GM12892 (cell line): ENCODE measurements at places on chromosomes 3 and 15.

DNA sequence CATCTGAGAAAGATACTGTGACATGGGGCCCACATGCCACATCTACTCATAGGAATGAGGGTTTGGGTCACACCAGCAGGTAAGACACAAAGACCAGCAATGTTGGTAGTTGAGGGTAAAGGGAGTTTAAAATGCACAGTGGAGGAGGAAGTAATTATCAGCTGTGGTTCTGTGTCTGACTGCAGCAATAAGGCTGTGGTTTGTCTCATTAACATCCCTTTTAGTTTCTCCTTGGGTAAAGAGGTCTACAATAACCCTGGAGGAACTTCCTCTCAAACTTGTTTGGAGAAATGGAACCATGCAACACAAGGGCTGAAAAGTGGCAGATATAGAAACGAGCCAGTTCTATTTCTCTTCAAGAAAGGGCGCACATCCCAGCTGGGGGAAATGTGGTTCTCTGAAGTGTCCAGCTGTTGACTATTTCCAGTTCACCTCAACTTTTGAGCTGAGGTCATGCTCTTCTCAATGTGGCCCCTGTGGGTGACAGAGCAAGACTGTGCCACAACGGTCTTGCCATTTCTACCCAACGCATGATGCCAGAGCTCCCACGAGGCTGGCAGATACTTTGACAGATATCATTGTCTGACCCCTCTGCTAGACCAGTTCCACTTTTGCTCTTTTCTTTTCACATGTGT lies 234.3 kb downstream of the SQOR start:
- DNase-seq: no peak

- DNase-seq: no peak
Measured at GRCh38 chr15:47041301-47041700, 676.0 kb upstream of the SEMA6D start.

GRCh38 chr3:132522353-132522752 lies 74.7 kb upstream of the ACKR4 start:
- DNase-seq: no peak

DNA sequence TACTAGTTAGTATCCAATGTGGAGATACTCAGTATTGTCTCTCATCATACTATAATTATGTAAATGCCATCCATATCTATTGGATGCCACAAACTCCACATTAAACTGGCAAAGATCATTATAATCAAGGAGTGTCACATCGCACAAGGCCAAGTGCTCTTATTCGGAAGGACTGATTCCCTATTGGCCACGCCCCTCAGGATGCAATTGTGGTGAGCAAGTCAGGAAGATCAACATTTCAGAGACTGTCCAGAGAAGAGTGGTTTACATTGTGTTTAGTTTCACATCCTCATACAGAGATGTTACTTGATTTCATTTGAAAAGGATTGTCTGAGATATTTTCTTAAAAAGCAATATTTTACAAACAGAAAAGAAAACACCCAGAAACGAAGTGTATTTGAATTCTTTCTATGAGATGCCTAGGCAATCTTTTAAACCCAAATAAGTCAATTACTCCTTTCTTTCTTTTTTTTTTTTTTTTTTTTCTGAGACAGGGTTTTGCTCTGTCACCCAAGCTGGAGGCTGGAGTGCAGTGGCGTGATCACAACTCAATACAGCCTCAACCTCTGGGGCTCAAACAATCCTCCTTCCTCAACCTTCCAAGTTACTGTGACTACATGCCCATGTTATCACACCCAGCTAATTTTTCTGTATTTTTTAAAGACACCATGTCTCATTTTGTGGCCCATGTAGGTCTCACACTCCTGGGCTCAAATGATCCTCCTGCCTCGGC lies 369.1 kb downstream of the RBMS3 start:
- no peak for DNase-seq

DNA sequence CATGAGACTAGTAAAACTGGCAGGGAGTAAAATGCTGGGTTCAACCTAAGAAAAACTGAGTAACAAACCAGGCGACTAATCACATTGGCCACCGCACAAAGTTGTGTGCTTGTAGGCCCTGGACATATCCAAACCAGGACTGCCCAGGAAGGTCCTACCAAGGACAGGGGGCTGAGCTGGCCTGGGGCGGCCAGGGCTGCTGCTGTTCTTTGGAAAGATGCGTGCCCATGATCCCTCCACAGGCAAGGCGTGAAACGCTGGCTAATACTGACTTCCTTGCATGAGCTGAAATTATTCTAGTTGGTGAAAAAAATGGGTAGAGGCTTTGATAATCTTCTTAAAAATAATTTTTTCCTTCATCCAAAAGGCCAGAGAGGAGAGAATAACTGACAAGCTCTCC lies 56.9 kb upstream of the ADCY5 start:
- no peak for DNase-seq

DNA sequence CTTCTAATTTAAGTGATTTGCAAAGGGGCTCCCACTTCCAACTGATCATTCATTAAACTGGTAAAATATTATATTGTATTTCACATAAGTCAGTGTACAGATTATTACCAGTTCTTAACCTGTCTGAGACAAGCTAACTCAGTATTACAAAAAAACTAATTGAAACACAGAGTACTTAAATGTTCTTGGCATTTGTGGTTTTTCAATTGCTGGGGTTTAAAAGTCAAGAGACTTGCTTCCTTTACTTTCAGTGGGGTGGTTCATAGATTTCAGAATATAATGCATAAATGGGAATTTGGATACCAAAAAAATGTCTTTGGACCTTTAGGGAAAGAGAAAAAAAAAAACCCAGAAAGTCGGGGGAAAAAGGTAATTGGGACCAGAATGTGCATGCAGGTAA lies 85.0 kb downstream of the ATP10A start:
- DNase-seq: no peak

- no peak for DNase-seq
Measured at GRCh38 chr3:16928386-16929132, 43.8 kb downstream of the PLCL2 start.

GRCh38 chr3:194084284-194084683 lies 51.7 kb upstream of the HES1 start:
- peak; percentile 57 for DNase-seq

DNA sequence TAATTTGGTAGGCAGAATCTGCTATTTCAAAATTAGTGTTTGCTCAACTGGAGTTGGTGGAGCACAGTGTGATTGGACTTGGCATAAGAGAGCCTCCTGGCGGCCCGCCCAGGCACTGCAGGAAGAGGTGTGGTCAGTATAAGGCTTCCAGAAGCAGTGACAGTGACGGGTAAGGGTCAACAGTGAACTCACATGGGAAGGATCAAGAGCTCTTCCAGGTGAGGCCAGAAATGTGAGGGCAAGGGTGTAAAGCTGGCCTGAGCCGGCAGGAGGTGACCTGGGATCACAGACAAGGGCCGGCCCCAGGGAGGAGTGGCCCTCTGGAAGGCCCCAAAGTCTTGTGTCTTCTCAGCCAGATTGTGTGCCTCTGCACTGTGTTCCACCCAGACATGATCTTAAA lies 93.2 kb upstream of the RNF7 start:
- peak; percentile 38 for DNase-seq

- no peak for DNase-seq
Measured at GRCh38 chr15:55827204-55827603, 84.3 kb upstream of the PRTG start.

GRCh38 chr3:161695811-161696210 lies 199.2 kb downstream of the OTOL1 start:
- DNase-seq: no peak
